D721Med (cell line): ENCODE measurements at places on chromosomes 5 and 9.

DNA sequence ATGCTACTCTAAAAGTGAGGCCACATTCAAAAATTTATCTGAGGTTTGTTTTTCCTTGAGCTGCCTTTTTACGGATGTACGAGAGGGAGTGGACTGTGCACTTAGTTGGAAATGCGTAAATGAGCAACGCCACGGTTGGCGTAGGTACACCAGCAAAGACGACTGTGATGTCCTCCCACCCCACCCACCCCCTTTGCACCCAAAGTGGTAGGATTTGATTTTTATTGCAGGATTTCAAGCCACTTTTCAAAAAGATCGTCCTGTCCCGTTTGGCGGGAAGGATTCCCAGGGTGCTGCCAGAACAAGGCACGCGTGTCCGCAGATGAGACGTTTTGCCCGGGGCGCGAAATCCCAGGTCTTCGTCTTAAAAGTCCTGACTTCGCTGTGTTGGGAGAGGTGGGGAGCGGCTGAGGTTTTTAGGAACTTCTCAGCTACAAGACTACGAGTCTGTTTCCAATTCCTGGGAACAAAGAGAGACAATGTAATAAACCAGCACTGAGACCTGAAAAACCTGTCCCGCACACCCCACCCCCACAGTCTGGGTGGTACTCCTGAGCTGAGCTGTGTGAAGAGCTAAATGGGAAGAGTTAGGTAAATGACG lies 1.0 kb upstream of the TLE1 start:
- DNase-seq = no peak

DNA sequence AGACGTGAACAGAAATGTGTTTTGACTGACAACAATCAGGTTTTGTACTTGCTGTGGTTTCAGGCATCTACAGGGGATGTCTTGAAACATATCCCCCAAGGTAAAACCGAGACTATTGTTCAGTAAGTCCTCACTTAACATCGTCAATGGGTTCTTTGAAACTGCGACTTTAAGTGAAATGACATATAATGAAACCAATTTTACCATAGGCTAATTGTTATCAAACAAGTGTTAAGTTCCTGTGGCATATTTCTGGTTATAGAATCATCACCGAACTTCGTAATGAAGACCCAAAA lies 16.4 kb upstream of the OMD start:
- no peak for DNase-seq

- no peak for DNase-seq
Observed at GRCh38 chr5:27854243-27854852, 816.0 kb upstream of the CDH9 start.

GRCh38 chr5:124868676-124869075 lies 122.2 kb upstream of the ZNF608 start:
- no peak for DNase-seq

GRCh38 chr9:133691626-133692363 lies 46.4 kb downstream of the SARDH start:
- DNase-seq = no peak

DNA sequence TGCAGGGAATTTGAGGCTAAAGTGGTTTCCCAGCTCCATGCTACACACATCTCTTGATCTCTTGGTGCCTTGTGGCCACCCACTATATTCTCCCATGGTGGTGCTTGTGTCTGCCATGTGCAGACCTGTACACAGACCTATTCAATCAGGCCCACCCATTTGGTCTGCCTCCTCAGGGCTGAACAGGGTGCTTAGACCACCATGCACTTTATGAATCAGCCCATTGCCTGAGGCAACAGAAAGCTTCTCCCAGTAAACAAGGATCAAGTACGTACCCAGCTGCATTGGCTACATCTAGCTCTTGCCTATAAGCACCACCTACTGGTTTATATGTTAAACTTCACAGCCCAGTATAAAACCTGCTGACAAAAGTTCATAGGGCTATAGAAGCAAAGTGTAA lies 664.3 kb upstream of the EDIL3 start:
- no peak for DNase-seq

DNA sequence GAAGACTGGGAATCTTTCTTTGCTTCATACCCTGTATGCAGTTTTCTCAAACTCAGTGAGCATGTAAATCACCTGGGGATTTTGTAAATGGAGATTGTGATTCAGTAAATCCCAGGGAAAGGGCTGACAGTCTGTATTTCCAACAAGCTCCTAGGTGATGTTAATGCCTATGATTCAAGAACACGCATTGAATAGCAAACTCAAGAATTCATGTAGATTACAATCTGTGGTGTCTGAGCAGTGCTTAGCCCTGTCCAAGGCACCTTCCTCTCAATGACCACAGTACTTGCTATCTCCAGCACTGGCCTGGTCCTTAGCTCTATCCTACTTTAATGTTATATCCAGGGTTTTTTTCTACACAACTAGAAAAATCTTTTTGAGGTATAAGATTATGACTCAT lies 721.4 kb upstream of the MEF2C start:
- DNase-seq = no peak

GRCh38 chr9:10562581-10563343 lies 50.0 kb downstream of the PTPRD start:
- DNase-seq = no peak

DNA sequence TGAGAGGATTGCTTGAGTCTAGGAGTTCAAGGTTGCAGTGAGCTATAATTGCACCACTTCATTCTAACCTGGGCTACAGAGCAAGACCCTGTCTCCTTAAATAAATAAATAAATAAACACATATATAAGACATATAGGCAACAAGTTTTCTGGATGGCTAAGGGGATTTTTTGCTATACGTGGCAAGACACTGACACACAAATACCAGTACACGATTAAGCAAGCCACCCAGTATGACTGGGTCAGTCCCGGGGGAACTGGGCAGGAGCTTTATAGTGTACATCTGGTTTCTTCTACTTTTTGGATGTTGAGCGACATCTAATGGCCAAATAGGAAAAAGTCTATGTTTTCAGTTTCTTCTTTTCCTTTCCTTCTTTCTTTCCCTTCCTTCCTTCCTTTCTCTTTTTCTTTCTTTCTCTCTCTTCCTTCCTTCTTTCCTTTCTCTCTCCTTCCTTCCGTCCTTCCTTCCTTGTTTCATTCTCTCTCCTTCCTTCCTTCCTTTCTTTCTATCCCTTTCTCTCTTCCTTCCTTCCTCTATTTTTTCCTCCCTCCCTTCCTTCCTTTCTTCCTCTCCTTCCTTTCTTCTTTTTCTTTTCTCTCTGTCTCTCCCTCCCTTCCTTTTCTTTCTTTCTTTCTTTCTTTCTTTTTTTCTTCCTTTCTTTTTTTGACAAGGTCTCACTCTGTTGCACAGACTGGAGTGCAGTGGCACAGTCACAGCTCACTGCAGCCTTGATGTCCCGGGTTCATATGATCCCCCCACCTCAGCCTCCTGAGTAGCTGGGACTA lies 47.0 kb upstream of the PLIN2 start:
- DNase-seq = no peak

GRCh38 chr5:181207214-181207959 lies 2.4 kb upstream of the TRIM7 start:
- DNase-seq = no peak

DNA sequence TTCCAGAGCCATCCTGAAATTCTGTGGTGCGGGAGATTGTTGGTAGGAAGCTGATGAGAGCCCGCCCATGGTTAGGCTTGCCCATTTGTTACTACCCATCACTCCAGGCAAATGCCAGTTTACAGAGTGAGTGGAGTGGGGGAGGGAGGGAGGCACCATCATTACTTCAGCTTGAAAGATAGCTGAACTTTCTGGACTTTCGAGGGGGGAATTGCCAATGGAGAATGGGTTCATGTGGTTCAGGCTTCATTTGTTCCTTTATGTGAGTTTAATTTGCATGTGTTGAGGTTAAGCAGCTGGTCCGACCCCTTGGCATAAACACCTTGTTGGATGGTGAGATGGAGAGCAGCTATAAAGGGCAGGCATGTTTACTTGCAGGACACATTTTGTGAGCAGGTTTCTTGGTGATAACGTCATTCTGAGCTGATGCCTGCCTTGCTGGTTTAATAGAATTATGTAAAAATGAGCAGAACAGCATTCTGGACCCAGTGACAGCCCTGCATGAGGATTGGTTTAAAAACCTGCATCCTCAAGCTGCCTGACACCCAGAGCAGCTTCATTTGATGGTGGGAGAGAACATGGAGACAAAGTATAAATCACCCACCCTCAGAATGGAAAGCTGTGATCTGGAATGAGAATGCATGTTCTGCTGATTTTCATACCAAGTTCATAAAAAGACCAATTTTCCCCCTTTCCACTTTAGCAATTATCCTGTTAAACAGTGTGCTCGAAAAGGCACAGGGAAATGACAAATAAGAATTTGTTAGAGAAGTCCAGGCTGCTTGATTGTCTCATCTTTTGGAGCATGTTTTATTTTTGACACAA lies 106.3 kb downstream of the TRIO start:
- DNase-seq = no peak

DNA sequence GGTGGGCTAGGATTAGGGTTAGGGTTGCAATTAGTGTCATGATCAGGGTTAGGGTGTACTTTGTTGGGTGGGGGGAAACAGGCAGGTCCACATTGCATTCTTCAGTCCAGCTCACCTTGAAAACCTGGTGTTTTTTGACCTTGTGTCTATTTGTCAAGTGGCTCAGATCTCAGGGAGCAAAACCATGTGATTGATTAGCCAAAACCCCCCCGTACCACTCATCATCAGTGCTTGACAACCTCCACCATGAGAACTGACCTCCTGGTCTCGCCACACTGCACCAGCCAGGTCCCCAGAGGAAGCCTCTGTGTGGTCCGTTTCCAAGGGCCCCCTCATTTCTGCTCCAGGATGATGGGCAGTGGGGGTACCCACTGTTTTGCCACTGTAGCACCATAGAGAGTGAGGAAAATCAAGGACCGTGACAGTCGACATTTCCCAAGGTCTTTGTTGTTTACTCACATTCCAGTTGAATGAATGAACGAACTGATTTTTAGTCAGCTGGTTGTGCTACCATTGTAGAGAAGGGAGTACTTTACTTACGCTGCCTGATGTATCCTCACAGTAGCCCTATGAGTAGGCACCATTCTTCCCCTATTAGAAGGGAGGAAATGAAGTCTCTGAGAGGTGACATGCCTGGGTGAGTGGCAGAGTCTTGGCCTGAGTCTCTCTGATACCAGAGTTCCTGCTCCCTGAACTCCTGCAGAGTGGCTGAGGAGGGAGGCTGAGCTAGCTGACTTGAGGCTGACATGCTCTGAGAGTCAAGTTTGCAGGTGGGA lies 84.8 kb downstream of the RAD23B start:
- no peak for DNase-seq

DNA sequence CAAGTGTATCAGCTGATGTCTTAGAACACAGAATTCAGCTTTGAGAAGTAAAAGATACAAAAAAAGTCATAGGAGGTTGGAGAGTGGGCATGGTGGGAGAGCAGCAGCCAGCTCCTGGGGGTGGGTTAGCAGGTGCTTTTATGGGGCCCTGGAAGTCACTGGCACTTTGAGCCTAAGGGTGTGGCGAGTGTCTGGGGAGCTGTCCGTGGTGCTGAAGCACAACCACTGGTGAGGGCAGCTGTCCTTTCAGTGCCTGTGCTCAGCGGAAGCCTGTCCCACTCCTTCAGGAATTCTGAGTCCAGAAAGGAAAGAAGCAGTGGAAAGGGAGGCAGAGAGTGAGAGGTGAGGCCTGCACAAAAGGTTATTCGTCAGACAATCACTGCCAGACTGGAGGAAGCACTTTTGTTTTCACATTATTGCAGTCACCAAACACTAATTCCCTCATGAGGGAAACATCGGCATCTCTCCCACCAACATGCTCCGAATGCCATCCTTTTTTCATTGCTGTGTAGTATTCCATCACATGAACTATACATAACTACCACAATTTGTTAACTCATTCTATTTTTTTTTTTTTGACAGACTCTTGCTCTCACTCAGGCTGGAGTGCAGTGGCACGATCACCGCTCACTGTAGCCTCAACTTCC lies 59.4 kb upstream of the RAPGEF1 start:
- no peak for DNase-seq

- no peak for DNase-seq
Observed at GRCh38 chr9:136947028-136947891, 2.2 kb downstream of the C8G start.

- DNase-seq = peak; percentile 58
Observed at GRCh38 chr5:149317281-149318048, 27.8 kb upstream of the GRPEL2 start.

DNA sequence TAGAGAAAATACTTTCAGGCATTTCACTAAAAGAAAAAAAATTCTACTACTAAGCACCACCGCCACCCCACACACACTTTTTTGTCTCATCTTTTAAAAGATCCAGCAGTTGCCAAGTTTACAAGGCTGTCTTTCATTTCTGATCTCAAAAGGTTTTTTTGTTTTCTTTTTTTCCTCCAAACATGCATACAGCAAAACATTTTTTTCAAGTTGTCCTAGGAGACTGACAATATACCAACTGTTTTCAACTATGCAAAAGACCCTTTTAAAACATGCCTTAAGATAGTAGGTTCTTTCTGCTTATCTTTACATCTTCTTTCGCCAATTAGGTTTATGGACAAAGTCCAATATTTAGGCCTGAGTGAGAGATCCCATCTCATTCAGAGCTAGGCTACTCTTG lies 65.2 kb downstream of the HMHB1 start:
- no peak for DNase-seq

- DNase-seq = no peak
Observed at GRCh38 chr9:114450833-114451706, 54.2 kb downstream of the WHRN start.

- no peak for DNase-seq
Observed at GRCh38 chr5:180394031-180394636, 41.0 kb upstream of the GFPT2 start.

DNA sequence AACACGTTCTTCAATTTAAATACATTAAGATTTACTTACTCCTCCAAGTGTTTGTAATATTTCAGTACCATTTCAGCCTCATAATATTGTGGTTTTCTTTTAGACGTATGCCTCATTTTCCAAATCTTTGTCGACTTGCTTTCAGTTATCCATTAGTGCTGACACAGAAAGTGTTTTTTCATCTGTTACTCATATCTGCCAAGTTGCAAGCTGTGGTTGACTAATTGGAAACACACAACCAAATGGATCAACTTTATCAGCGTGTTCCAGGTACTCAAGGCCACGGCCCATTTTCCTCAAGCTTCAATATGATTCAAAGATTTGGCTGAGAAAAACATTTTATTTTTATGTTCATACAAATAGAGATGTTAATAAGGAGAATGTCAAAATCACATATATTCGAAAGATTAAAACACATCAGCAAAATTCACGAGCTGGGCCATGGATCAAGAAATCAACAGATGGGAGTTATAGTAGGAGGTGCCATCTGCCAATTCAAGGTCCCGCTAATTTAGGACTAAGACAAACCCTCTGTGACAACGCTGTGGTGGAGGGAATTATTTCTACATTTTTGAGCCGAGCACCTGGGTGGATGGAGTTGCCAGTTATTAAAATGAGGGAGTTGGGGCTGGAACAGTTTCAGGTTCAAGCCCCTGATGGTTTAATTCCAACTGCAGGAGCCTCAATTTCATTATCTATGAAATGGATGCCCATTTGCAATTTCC lies 27.2 kb upstream of the CCNJL start:
- no peak for DNase-seq

- no peak for DNase-seq
Observed at GRCh38 chr9:107750741-107751566, 261.4 kb upstream of the KLF4 start.
